Fibroblast of skin of abdomen (primary cell): ENCODE measurements at places on chromosomes 2 and 18.
A peak's percentile ranks its signal among the peaks of the same experiment; 100 is the strongest.

GRCh38 chr2:30694286-30695055, 112.8 kb downstream of the CAPN13 start:
- DNase-seq = peak; percentile 43

GRCh38 chr18:46155641-46156051, 51.5 kb downstream of the HAUS1 start:
- DNase-seq = peak; percentile 93

DNA sequence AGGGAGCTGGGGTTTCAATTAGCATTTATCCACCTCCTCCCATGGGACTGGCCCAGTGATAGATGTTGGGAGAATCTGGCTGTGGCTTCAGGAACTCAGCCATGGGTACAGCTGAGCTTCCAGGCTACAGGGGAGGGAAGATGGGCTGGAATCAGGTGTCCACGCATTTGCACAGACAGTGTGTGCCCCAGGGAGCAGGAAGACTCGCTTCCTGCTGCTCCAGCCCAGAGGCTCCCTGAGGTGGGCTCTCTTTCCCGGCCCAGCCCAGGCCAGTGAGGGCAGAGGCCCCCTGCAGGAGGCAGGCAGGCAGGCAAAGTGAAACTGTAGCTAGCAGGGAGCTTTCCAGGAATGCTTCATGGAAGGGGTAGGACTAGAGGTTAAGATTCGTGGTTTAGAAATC, 28.7 kb downstream of the DYSF start:
- no peak for DNase-seq

GRCh38 chr2:168490946-168491605, 35.0 kb downstream of the CERS6 start:
- peak; percentile 13 for DNase-seq

DNA sequence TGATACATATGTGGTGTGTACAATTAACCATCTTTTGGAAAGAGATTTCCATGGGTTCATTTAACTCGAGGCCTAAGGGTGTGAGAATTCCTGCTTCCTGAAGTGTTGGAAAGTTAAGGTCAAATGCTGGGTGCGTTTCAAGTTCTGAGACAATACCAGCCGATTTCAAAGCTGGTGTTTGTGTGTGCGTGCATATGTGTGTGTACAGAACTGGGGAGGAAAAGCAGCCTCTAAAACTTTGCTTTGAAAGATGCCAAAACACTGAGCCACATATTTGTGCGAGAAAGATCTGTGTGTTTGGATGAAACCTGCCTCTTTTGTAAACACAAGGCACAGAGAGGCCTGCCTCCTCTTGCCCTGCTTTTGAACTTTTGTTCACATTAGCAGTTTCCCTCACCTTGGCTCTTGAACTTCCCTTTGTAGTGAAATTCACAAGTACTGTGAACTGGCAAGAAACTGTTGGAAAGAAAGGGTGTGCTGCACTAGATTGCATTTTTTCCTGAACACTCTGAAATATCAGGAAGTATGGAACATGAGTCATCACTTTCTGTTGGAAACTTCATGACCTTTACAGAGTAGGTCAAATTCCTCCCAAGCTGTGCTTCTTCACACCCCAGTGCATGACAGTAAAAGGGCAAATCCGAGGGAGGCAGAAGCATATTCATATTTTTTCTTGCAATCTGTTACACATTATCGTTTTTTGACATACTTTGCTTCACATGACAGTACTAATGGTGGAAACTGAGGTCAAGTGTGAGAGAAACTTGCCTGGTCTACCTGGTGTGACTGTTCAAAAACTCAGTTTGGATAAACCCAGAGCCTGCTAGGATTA, 20.0 kb upstream of the CAVIN2 start:
- DNase-seq = peak; percentile 94

- no peak for DNase-seq
Observed at GRCh38 chr18:77249569-77250500, at the start of gene GALR1. TSS of gene GALR1 (plus strand) at chr18:77249848. CDS start at chr18:77250549, 701 bp downstream.

GRCh38 chr2:234836271-234836670, 115.5 kb upstream of the SH3BP4 start:
- DNase-seq = no peak

DNA sequence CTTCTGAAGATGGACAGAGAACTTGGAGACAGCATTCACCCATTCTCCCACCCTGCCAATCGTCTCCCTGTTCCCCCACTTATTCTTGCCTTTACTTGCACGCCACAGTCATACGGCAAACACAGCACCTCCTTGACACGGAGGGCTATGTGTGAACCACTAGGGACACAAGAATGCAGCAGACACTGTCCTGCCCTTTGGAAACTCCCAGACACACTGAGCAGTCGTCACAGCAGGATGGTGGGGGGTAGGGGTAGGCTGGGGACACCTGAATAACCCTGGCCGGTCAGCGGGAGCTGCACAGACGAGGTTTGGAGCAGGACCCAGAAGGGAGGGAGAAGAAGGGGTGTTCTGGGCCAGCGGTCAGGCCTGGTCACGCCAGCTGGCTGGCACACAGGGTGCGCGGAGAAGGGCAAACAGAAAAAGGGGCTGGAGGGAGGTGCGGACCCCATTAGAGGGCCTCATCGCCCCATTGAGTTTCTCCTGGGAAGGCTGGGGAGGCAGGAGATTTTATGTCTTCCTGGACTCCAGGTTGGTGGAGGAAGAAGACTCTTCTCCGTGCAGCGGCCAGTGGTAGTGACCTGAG, 40.0 kb upstream of the FOSL2 start:
- no peak for DNase-seq

- no peak for DNase-seq
Observed at GRCh38 chr2:6398421-6398820, 467.3 kb downstream of the CMPK2 start.
